ENCODE measurements at places on chromosomes 7 and 10.
A peak's percentile ranks its signal among the peaks of the same experiment; 100 is the strongest.

GRCh38 chr7:69208848-69209247 lies 389.4 kb upstream of the AUTS2 start:
- DNase-seq: no peak

- DNase-seq: peak; percentile 55
Observed at GRCh38 chr10:12348870-12349628, at the start of gene CAMK1D. CAMK1D (plus strand) TSS chr10:12349547.

- no peak for DNase-seq
Observed at GRCh38 chr7:3942816-3943745, 642.0 kb downstream of the SDK1 start.

DNA sequence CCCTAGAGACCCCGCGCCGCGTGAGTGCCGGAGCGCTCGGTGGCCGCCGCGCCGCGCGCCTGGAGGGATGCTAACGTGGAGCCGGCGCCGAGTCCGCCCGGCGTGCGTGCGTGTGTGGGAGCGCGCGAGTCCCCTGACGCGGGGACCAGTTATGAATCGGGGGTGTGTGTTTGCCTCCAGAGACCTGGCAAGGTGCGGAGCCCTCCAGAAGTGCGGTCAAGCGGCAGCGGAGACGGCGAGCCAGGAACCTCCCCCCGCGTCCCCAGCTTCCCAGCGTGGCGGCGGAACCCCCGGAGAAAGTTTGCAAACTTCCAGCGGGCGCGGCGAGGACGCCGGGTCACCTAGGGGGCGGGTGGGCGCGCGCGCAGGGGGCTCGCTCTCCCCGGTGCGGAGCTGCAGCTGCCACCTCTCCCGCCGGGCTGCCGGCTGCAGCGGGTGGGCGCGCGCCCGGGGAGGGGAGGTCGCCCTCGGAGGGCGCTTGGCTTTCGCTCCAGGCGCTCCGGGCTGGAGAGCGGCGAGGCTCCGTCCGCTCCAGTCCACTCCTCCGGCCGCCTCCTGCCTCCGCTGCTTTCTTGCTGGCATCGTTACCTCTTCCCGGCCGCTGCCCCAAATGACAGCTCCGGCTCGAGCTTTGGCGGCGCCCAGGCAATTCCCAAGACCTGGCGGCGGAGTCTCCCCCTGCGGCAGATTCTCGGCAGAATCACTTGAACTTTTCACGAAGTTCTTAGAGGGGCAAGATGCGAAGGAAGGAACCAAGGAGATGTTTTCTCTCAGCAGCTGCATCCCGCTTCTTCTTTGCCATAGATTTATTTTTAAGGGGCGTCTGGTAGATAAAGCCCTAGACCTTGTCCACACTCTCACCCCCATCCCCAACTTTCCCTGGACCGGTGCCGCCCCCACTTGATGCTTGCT lies 2.3 kb upstream of the CREB5 start:
- DNase-seq: peak; percentile 37

- peak; percentile 79 for DNase-seq
Observed at GRCh38 chr7:143416565-143417149, 8.0 kb upstream of the EPHA1 start.

DNA sequence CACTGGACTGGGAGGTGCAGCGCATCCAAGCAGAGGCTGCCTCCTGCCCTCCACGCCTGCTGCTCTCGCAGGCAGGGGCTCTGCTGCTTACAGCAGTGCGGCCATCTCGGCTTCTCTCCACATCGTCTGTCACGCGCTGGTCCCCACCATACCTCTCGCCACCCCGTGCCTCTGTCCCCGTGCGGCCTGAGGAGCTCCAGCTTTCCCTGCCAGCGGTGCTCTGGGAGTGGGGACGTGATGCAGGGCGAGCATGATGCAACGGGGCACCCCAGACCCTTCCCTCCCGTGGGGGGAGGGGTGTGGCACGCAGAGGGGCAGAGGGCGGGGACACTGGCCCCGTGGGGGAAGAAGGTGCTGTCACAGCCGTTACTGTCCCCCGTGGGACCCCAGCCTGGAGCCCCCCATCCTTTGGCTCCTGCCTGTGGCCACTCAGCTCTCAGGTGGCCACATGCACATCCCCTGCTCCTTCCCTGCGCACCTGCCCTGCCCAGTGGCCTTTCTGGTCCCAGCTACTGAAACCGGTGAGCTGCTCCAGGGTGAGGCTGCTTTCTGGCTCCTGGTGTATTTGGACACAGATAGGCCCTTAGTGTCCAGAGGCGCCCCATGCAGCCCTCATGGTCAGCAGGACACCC lies 9.0 kb downstream of the GET4 start:
- DNase-seq: no peak

- DNase-seq: no peak
Observed at GRCh38 chr7:41491308-41491707, 211.6 kb downstream of the INHBA start.

- no peak for DNase-seq
Observed at GRCh38 chr10:4285121-4285520, 500.1 kb upstream of the KLF6 start.

- DNase-seq: peak; percentile 72
Observed at GRCh38 chr10:44046605-44047004, 338.3 kb downstream of the CXCL12 start.

- DNase-seq: peak; percentile 84
Observed at GRCh38 chr10:69089638-69090599, 2.0 kb downstream of the SRGN start.

DNA sequence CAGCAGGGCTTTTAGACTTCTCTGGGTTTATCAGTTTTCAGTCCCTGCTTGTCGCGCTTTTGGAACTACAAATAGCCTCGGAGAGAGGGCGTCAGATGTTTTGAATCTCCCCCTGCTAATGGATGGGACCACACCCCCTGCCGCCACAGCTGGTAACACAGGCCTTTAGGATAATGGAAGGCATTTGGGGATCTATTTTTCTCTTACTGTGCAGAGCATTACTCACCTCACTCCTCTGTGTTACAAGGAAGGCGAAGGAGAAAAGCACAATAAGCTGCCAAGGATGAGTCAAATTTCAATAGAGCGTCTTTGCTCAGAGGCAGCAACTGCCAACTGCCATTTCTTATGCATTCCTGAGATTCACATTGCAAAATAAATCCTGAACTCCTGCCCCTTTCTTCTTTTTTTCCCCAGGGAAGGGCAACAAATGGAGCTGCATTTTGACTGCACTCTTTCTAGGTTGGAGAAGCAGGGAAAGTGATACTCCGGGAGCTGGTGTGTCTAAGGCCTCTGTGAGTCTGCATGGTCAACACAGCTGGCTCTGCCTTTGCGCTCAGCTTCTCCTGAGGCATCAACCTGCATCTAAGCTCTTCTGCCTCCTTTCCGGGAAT lies 31.5 kb upstream of the SMNDC1 start:
- DNase-seq: peak; percentile 86

DNA sequence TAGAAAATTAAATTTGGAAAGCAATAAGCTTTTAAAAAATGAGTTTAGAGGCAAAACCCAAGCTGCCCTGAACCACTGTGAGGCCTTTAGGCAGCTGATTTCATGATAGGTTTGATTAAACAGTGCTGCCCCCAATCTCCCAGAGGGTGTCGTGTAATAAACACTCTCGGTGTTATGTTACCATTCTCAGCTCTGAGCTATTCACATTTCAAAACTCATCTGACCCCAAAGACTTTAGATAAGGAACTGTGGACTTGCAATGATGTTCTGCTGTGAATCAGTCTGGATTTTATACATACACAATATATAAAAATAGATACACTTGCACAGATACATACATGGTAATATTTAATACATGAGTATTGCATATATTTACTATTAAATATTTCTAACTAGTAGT lies 120.4 kb downstream of the MALRD1 start:
- DNase-seq: no peak

GRCh38 chr7:883055-884021 lies 7.0 kb downstream of the GET4 start:
- no peak for DNase-seq

DNA sequence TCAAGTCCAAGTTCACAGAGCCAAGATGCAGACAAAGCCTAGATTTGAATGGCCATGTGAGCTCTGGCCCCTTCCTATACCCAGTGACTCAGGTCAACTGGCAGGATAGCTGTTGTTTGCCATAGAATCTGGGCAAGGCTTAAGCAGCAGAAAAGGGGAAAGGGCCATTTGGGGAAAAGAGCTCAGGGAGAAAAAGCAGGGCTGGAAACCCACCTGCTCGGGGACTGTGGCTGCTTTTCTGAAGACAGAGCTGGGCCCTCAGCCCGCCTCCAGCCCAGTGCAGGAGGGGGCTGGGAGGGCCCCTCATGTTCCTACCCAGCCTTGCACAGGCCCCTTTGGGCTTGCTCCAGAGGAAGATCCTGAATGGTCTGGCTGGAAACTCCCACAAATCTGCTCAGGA lies 32.6 kb upstream of the HABP2 start:
- DNase-seq: no peak

DNA sequence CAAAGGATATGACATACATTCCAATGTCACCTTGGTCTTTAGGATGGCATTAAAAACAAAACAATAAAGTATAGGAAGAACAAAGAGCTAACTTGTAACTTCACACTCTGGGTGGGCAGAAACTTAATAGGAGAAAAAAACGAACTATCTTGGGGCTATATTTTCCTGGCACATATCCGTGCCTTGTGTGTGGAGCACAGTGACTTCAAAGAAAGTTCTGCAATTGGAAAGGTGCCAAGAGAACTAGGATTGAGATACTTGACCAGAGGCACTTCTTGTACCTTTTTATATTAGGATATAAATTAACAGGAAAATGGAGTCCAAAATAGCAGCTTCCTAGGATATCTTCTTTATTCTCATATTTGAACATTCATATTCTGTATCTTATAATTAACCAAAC lies 148.4 kb downstream of the SEMA3D start:
- DNase-seq: no peak

GRCh38 chr10:24639124-24639523 lies 84.6 kb downstream of the ARHGAP21 start:
- no peak for DNase-seq

DNA sequence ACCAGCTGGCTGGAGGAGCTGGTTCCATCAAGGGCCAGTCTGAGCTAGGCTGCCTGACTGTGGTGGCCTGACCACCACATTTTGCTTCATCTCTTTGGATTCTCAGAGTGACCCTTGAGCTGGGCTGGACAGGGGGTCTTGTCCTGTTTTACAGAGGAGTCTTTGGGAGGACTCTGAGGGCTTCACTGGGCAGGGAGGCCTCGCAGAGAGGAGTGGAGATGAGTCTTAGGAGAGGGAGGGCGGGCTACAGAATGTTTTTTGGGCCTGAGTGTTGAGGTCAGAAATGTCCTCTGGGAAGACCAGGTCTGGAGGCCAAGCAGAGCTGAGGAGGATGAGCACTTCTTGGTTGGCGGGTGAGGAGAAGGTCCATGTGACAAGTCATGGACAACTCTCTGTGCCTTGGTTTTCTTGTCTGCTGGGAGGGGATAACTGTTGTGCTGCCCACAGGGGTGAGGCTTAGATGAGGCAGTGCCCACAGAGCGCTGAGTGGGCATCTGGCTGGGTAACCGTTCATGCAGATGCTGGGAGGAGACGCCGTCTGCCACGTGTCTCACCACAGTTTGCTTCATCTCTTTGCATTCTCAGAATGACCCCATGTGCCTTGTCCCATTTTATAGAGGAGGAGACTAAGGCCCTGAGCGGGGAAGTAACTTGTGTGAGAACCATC lies 9.4 kb downstream of the TSPAN15 start:
- DNase-seq: no peak

- DNase-seq: no peak
Observed at GRCh38 chr10:112271982-112272381, 11.2 kb upstream of the TECTB start.

- DNase-seq: no peak
Observed at GRCh38 chr10:49410365-49411074, 14.6 kb upstream of the DRGX start.

Measured in dermis blood vessel endothelial cell (primary cell).